ENCODE measurements at places on chromosomes 1 and 21.

DNA sequence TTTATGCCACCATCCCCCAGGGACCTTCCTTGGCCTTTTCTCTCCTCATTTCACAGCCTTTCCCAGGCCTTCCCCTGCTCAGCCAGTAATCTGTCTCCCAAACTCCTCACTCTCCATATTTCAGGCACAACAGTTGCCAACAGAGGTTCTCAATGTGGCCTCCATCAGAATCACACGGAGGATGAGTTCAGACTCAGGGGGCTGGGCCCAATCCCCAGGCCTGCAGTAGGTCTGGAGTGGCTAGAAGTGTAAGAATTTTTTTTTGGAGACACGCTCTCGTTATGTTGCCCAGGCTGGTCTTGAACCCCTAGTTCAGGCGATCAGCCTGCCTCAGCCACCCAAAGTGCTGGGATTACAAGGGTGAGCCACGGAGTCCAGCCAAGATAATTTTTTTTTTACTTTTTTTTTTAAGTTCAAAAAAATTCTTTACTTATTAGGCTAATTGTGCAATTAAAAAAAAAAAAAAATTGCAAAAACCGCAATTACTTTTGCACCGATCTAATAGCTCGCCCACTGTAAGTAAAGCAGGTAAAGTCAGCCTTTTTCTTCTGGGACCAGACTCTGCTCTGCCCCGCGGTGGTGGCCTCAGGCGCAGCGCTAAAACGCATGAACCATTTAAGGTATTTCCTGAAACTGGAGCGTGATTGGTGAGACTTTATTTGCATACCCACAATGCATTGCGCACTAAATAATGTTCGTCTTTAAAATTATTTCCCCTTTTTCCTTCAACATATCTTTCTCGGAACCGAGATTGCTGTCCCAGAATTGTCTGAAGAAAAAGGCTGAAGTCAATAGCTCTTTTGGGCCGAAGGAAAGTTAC, 18.7 kb downstream of the KIAA2013 start:
- DNase-seq, result peak; percentile 94

- no peak for DNase-seq
Measured at GRCh38 chr1:23558140-23558871, 995 bp downstream of the ID3 start.

DNA sequence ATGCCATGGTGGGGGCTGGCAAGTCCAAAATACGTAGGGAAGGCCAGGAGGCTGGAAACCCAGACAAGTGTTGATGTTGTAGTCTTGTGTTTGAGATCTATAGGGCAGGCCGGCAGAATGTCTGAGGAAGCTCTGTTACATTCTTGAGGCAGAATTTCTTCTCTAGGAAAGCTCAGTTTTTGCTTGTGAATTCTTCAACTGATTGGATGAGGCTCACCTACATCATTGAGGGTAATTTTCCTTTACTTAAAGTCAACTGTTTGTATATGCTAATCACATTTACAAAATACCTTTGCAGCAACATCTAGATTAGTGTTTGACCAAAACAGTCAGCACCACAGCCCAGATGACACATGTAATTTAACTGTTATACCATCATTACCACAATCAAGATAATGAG, 37.0 kb downstream of the PATJ start:
- DNase-seq, result no peak

DNA sequence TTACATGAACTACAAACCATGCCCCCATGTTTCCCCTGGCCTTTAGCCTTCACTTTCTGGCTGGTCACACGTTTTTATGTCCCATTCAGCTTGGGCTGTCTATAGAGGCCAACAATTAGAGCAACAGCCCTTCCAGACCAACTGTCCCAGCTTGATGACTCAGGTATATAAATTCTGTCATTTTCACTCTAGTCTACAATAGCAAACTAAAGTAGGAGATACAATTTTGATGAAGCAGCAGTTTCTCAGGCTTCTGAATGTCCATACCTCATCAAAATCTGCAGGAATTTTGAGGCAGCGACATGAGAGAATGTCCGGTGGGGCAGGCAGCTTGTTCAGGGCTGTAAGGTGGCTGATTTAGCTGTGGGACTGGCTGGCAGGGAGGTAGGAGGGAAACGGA, 45.6 kb upstream of the VAV3 start:
- no peak for DNase-seq

- DNase-seq, result no peak
Measured at GRCh38 chr1:174158767-174159251, 511 bp upstream of the RABGAP1L start.
